ENCODE measurements at places on chromosomes 3 and 15.

DNA sequence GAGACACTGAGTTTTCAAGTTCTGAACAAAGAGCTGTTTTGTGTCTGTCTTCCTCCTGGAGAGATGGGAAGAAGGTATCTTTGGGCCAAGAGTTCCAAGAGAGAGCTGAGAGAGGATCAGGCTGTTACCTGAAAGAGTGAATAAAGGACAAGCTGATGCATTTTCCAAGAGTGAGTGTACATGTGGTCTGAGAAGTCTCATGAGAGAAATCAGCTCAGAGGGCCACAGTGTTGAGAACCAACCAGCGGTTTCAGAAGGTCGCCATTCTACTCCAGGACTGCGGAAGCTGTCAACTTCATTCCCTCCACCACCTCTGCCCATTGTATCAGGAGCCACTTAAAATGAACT, 42.7 kb upstream of the PPP2R3A start:
- DNase-seq = no peak

- no peak for DNase-seq
Observed at GRCh38 chr15:94252906-94253491, 21.6 kb downstream of the MCTP2 start.

- no peak for DNase-seq
Observed at GRCh38 chr3:122299872-122300460, 25.1 kb upstream of the CSTA start.

DNA sequence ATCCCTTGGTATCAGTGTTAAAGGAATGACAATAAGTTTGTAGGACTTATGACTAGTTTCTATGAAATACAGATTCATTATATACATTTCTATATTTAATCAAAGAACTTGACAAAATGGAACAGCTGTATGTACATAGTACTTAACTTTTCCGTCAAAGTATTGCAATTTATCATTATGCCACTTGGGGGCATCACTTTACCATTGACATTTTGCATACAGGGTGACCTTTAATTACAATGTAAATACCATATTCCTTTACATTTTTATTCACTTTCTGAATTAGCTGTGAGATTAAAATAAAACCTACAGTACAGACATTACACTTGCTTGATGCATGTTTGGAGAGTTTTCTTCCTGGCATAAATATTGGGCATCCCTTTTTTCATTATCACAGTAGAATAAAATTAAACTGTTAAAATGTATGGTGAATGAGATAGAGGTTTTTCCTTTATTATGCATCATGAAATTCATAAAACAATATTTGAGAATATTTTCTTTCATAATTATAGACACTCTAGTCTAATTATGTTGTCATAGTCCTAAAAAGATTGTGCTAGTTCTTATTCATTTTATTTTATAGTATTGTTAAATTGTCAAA, 6.9 kb downstream of the NEK11 start:
- DNase-seq = peak; percentile 24

- no peak for DNase-seq
Observed at GRCh38 chr3:71135373-71136088, 448.0 kb downstream of the FOXP1 start.

DNA sequence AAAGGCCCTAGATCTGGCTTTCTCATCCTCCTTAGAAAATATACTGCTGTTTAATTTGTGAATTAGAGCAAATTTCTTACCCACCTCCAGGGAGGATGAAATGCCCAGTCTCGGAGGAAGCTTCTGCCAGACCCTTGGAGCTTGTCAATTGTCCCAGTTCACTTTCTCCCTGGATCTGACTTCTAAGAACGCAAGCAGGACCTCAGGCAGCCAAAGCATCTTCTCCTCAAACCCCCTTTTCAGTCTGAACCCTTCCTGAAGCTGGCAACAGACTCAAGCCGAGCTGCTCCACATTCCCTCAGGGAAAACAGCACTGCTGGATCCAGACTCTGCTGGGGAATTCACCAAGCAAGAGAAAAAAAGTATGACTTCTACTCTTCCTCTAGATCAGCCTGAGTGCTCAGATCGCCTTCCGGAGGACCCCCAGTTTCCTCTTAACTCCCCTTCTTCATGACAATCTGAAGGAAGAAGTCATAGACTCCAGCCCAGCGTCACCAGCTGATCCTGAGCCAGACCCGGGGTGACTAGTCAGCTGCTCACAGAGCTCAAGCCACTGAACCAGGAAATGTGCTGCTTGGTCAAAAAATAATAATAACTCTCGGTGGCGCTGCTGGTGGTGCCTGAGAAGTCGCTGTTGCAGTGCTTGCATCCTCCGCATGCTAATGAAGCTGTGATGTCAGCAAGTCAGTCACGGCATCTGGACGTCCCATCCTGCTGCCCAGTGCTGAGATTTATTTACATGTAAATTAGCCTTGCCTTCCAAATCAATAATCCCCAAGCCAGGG, at the start of gene PRICKLE2:
TSS of gene PRICKLE2 (minus strand) at position 641 of the 785 bp plus-strand sequence. CDS start 26,539 bp downstream, outside the sequence.
- peak; percentile 51 for DNase-seq

DNA sequence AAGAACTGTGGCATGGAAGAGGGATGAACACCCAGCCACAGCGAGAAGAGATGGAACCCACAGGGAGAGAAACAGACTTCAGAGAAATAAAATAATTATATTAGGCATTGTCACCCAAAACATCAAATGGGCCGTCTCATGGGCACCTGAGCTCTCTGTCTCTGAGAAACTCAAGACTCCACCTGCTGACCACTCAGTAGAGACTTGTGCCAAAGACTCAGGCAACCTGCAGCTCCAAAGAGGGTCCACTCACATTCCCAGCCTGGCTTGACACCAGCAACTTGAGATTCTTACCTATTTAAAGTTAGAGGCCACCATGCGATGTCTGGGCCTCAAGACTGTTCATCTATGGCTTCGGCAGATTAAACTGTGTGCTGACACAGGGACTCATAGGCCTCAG, 12.0 kb downstream of the SEMA5B start:
- no peak for DNase-seq

DNA sequence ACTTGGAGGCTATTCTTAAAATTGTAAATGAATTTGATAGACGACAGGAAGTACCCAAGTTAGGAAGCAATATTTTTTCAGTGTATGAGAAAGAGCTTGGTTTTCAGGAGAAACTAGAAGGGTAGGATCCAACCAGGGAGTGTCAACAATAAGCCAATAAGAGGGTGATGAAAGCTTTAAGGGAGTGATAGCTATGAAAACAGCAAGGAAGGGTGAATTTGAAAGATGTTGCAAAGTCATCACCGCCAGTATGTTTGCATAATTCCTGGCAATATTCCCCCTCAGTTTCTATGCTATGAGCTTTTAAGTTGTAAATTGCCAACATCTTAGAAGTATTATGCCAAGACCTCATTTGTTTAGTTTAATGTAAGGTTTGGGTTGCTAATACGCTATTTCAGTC, 11.8 kb upstream of the CSTA start:
- no peak for DNase-seq

DNA sequence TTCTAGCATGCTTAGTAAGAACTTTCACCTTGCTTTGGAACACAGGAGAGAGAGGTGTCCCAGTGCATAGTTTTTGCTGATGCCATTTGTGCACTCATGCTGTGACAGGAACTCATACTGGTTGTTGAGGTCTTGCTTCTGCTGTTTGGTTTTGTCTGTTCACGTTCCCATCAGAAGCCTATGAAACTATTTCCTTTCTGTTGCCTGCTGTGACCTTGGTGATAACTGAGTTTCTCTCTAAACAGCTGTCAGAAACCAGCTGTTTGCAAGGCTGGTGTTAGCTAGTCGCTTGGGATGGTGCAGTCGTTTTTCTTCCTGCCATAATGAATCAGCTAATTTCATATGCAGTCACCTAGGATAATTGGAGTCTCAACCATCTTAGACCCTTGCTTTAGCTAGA, 724.1 kb downstream of the GRM7 start:
- DNase-seq = no peak

GRCh38 chr3:171753665-171754408, 56.4 kb downstream of the PLD1 start:
- DNase-seq = no peak

GRCh38 chr15:96218623-96219455, 111.7 kb upstream of the NR2F2 start:
- DNase-seq = no peak

GRCh38 chr3:10437272-10437994, 68.0 kb downstream of the ATP2B2 start:
- DNase-seq = no peak

GRCh38 chr3:16031434-16031833, 143.0 kb upstream of the GALNT15 start:
- no peak for DNase-seq

- no peak for DNase-seq
Observed at GRCh38 chr3:140344601-140345205, 333.2 kb upstream of the TRIM42 start.

- DNase-seq = no peak
Observed at GRCh38 chr3:108342837-108343486, 46.6 kb downstream of the HHLA2 start.
